EL (cell line): ENCODE measurements at places on chromosomes 4 and X.
A peak's percentile ranks its signal among the peaks of the same experiment; 100 is the strongest.

- DNase-seq = no peak
Measured at GRCh38 chrX:129462707-129463106, 60.6 kb downstream of the SMARCA1 start.

- DNase-seq = no peak
Measured at GRCh38 chr4:675036-675882, 917 bp downstream of the MYL5 start.

DNA sequence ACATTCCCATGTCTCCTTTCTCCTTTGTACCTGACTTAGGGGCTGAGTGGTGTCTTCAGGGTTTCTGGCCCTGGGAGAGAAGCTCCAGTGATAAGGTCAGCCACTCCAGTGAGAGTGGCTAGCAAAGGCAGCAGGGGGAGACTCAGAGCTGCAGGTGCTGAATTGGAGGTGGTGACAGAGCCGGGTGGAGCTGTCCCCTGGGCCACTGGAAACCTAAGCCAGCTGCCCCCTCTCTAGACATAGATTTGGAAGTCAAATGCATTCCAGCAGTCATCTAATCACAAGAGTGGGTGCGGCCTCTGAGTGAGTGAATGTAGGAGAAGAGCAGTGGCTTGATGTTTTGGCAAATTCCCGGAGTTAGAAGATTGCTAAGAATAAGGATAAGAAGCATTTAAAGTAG lies 28.5 kb downstream of the TRIM2 start:
- DNase-seq = no peak

DNA sequence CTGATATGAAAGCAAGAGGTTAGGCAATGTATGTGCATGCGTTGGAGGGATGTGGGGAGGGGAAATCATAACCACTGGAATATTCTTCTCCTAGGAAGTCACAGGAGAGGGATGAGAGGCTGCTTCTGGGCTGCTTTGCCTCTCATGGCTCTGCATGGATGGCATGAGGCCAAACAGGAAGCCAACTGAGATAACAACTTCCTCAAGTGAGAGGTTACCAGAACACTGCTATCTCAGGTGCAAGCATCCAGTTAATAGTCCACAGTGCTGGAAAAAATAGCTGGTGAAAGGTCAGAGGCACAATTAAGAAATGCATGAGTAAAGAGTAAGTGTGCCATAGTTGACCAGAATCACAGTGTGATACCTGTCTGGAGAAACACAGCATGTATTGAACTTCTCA lies 113.3 kb downstream of the ELOVL6 start:
- peak; percentile 26 for DNase-seq

DNA sequence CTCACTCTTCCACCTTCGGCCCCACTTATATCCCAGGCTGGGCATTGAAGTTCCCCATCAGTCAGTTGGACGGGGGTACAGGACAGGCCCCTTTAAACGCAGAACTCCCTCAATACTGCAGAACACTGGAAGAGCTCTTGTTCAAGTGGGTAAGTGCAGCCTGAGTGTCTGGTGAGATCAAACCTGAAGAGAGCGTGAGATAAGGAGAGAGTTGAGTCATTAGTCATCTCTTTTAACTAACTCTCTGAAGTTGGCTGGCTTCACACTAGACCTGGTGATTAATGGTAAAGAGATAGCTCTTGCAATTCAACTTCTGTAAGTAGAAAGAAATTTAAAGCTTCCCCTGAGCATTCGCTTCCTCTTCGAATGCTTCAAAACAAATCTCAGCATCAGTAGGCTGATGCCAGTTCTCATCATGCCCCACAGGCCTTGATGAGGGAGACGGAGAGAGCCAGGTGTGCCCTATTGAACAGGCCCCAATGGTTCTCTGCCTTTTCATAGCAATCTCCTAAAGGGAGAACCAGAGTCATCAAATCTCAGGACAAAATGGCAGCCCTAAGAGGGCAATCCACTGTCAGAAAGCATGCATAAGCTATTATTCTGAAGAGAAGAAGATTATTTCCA lies 41.0 kb upstream of the JADE1 start:
- DNase-seq = peak; percentile 6

GRCh38 chrX:28752330-28752729 lies 165.1 kb downstream of the IL1RAPL1 start:
- no peak for DNase-seq

- DNase-seq = no peak
Measured at GRCh38 chr4:38920677-38921076, 53.1 kb downstream of the FAM114A1 start.

DNA sequence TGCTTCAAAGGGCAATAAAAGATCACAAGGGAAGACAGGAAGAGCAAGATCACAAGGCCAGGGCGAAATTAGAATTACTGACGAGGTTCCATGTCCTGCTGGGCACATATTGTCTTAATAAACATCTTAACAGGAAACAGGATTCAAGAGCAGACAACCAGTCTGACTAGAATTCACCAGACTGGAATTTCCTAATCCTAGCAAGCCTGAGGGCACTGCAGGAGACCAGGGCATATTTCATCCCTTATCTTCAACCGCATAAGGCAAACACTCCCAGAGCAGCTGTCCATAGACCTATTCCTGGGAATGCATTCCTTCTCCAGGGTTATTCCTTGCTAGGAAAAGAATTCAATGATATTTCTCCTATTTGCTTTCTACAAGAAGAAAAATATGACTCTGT lies 12.4 kb upstream of the TDO2 start:
- DNase-seq = no peak

DNA sequence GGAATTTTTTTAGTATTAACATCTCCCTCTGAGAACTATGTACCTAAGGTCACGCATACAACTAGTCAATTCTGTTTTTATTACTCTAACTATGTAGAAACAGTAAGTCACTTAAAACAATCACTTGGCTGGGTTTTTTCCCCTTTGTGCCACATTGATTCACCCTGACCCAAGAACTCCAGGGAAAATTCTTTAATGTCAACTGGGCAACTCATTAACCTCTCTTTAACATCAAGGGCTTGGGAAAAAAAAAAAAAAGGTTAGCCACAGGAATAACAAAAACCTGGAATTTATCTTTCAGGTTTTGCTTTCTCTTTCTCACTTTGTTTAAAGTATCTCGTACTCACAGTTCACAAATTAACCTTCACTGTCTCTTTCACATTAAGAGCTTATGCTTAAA lies 8.1 kb downstream of the RPL9 start:
- no peak for DNase-seq

DNA sequence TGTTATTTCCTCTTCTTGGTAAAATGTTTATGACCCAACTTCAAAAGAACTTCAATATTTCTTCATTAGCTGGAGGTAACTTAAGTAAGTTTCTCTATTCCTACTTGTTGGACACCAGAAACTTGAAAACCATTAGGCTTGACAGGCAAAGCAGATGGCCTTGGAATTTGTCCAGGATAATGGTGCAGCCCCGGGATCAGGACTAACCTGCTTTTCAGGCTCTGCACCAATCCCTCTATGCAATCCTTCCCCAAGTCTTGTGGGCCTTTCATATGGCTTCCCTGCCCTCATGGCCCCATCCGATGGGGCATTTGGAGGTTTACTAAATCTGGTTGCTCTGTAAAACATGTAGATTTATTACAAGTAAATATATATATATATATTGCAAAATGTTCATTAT lies 68.5 kb downstream of the SPINK2 start:
- no peak for DNase-seq

GRCh38 chrX:79412972-79413371 lies 45.8 kb upstream of the ITM2A start:
- DNase-seq = no peak

- no peak for DNase-seq
Measured at GRCh38 chr4:66872661-66873060, 672.6 kb downstream of the CENPC start.

- no peak for DNase-seq
Measured at GRCh38 chrX:132940727-132941327, 17.6 kb downstream of the HS6ST2 start.

DNA sequence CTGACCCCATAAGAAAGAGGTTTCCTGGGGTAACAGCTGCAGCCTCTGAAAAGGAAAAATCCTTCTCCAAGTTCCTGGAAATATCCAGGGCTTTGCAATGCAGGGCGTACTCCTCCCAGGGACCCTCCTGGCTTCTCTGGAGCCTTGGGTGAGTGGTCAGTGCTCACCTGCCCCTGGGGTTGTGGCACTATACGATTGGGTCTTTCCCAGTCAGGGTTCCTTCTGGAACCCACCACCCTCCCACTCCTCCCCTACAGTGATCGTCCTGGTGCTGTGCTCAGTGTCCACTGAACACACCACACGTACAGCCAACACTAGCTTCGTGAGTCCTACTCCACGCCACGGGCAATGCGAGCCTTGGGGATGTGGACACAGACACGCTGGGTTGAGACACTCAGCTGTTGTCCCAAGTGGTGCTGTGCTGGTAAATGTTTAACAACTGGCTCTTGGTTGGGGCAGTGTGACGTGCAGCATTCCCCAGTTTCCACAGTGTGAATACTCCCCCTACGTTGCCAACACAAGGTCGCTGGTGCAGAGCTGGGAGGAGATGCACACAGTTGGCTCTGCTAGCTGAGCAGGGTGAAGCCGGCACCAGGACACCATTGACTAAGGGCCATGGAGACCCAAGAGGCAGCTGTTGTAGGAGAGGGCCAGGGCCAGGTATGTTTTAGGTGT lies 65.4 kb downstream of the HTRA3 start:
- no peak for DNase-seq

DNA sequence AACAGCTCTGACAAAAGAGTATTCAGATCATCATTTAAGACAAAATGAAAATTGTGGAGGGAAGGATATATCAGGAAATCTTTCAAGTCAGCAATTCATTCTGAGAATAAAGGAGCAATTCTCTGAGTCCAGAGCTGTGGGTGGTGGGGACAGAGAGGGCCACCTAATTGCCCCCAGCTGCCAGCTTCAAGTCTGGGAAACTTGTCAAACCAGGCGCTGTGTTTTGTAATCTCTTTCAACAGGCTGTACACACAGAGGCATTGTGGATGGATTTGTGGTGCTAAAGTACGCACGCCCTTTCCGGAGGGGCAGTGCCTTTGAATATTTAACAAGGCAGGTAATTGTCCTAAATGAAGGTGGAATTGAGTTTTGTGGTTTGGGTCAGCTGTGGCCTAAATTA lies 591.1 kb upstream of the BOD1L1 start:
- no peak for DNase-seq

DNA sequence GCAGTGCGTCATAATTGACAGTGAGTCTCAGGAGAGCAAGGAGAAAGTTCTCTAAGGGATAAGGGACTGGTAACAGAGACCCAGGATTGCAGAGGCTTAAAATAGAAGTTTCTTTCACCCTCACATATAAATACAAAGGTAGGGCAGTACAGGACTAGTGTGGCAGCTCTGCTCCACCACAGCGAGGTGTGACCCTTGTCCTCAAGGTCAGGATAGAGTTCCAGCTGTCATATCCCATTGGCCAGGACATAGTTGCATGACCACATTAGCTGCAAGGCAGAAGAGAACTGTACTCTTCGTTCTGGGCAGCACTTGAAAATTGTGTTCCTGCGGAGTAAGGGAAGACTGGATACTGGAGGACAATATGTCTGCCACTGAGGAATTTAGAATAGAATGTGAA lies 94.5 kb downstream of the RS1 start:
- no peak for DNase-seq

DNA sequence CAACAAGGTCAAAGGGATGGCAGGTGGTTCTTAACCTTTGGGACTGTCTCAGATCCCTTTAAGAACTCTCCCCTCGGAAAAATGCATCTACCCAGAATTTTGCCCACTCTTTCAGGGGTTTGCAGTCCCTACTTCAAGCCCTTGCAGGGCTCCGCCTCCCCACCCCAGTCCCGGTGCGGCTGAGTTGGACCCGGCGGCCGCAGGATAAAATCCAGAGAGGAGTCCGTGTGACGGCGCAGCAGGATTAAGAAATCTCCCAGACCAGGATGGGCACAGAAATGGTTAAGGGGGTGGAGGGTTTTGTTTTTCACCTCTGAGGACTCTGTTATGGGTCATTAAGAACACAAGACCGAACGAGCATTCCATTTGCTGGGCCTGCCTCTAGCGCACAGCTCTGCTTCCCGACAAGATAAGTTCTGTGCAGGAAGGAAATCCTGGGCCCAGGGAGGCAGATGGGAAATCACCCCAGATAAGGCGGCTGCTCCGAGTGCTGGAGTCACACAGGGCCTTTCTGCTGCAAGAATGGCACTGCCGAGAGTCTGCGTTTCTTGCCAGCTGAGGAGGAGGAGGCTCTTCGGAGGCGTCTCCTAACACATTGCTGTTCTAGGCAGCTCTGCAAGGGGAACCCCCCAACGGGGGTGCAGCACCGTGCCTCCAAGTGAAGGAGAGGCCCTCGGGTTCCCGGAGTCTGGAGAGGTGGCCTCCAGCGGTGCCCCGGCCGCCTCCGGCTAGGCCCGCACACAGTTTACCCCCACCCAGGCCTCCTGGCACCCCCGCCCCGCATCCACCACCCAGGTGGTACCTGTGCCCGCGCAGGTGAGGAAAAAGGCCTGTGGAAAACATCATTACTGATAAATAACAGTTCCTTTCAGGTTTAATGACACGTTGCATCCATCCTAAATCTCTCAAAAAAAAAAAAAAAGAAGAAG lies 277.6 kb downstream of the BCOR start:
- DNase-seq = no peak

DNA sequence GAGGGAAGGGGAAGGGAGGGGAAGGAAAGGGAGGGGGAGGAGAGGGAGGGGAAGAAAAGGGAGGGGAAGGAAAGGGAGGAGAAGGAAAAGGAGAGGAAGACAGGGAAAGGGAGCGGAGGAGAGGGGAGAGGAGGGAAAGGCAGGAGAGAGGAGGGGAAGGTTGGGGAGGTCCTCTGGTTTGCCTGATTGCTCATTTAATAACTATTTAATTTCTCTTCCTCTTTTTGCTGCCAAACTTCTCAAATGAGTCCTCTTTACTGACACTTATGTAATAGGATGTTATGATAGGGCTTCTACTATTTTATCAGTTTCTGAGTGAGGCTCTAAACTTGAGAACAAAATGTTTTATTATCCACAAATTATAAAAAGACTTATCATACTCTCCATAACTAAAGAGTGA lies 35.4 kb upstream of the PPA2 start:
- DNase-seq = no peak

GRCh38 chrX:25287521-25287920 lies 271.8 kb upstream of the ARX start:
- no peak for DNase-seq

GRCh38 chr4:100062921-100063320 lies 112.8 kb upstream of the H2AZ1 start:
- peak; percentile 69 for DNase-seq

DNA sequence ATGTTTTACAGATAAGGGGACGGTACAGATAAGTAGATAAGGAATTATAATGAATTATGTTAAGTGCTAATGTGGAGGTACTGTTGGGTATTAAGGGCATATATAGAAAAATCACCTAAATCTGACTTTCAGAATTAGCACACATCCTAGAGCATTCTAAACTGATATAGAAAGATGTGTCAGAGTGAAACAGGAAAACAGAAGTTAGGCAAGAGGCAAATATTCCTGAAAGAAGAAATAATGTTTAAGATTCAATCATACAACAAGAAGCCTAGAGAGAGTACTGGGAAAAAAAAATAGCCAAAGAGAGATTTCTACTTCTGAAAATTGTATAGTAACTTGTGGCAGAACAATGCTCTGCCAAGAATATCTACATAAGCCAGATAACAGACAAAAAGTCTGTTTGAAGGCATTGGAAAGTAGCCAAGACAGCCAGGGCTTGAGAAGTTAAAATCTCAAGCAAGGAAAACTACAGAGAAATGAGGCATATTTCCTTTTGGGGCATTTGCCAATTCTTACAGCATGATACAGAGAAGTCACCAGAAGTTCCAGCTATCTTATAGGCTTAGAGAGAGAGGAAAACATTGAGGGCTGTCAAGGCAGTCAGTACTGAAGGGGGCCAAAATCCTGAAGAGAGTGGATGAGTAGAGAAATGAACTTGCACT lies 646.0 kb downstream of the RPA4 start:
- no peak for DNase-seq
